ENCODE measurements at places on chromosomes 6 and 20.

GRCh38 chr6:42201382-42201781 is 6.6 kb upstream of the GUCA1B start:
- no peak for DNase-seq

- DNase-seq, result no peak
These were observed 256.6 kb upstream of the FOXQ1 start for GRCh38 chr6:1055015-1055921.

DNA sequence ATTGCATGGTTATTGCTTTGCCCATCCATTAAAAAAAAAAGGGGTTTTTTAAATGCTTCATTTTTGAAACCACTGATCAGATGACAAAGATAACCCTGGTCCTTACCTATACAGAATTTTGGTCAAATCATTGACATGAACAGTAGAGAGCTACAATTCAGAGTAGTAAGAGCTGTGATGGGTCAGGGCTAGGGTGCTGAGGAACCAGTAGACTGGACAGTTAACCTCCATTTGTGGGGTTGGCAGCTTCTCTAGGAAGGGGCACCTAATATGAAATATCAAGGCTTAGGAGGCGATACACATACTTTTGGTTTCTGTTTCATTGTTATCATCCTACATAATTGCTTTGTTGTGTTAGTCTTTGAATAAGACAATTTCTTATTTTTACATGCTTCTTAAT is 55.1 kb downstream of the ORC3 start:
- no peak for DNase-seq

- peak; percentile 49 for DNase-seq
These were observed 135.7 kb downstream of the KIF13A start for GRCh38 chr6:17851720-17852161.

GRCh38 chr6:153101461-153101860 is 29.6 kb downstream of the RGS17 start:
- no peak for DNase-seq

- peak; percentile 42 for DNase-seq
These were observed 17.7 kb upstream of the CCDC167 start for GRCh38 chr6:37517411-37517812.
